ENCODE measurements at places on chromosomes 6 and 20.
A peak's percentile ranks its signal among the peaks of the same experiment; 100 is the strongest.

GRCh38 chr6:45009576-45009975 lies 318.6 kb upstream of the RUNX2 start:
- no peak for DNase-seq

DNA sequence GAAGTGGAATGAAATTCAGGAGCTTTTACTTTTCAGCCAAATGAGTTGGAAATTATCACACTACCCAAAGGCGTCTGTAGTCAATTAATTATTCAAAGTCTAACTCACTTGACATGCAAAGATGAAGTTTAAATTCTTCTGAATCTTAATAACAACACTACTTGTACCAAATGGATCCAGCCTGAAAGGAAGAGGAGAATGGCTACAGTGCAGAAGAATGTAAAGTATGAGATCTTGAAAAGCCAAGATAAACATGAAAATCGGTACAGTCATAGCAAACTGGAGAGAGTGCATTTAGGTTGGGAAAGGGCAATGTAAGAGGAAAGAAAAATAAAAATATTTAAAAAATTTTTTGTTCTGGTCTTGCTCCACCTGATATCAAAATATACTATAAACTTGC lies 195.5 kb downstream of the SIM1 start:
- no peak for DNase-seq

GRCh38 chr6:99184696-99185095 lies 164.8 kb downstream of the FAXC start:
- DNase-seq, result no peak

DNA sequence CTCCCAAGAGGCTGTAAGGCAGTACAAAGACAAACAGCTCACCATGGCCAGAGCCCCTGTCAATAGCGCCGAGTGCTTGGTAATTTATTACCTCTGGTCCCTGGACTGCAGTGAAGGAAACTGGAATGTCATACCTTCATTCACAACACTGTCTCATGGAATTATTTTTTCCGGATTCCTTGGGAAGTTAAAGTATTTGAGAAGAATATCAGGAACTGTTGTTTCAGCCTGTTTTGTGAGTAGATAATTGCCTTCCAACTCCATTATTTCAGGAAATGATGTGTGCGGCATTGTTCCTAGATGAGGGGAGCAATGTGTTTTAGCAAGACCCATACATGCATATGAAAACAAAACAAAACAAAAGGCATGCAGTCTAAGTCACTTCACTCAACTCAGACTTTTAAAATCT lies 64.0 kb downstream of the BLOC1S5 start:
- DNase-seq, result no peak

DNA sequence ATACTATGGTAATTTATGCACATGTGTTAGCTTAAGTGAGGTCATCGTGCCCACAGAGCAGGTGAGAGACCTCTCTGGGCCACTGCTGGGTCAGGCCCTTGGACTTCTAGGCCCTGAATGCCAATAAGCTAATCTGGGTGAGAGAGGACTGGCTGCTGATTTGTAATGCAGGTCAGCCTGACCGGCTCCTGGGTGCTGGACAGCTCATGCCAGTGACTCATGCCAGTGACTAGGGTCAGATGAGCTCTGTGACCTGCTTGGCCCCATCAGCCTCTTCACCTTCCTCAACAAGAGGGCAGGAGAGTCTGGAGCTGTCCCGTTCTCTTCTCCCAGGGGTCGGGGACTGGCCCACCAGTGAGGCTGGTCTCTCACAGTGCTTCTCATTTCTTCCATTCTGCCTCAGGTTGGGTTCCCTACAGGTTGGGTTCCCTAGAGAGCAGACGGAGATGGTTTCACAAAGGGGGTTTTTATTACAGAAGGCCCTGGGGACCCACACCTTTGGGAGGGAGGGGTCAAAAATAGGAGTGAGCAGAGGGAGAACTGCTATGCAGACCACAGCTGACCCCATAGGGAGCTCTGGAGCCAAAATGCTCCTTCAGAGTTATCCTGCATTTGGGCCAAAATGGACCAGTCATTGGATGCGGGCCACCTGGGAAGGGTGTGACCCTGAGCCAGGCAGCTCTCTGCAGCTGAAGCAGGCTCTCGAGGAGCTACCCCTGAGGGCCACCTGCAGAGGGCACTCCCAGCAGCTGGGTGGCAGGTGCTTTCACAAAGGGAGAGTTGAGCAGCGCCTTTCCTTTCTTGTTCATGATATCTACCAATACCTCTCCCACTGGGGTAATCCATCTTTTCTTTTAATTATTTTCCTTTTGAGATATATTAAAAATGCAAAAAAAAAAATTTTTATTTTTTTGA lies 2.2 kb upstream of the OXT start:
- DNase-seq, result no peak

GRCh38 chr6:15247500-15248450 lies 1.9 kb downstream of the JARID2 start:
- DNase-seq, result peak; percentile 19

DNA sequence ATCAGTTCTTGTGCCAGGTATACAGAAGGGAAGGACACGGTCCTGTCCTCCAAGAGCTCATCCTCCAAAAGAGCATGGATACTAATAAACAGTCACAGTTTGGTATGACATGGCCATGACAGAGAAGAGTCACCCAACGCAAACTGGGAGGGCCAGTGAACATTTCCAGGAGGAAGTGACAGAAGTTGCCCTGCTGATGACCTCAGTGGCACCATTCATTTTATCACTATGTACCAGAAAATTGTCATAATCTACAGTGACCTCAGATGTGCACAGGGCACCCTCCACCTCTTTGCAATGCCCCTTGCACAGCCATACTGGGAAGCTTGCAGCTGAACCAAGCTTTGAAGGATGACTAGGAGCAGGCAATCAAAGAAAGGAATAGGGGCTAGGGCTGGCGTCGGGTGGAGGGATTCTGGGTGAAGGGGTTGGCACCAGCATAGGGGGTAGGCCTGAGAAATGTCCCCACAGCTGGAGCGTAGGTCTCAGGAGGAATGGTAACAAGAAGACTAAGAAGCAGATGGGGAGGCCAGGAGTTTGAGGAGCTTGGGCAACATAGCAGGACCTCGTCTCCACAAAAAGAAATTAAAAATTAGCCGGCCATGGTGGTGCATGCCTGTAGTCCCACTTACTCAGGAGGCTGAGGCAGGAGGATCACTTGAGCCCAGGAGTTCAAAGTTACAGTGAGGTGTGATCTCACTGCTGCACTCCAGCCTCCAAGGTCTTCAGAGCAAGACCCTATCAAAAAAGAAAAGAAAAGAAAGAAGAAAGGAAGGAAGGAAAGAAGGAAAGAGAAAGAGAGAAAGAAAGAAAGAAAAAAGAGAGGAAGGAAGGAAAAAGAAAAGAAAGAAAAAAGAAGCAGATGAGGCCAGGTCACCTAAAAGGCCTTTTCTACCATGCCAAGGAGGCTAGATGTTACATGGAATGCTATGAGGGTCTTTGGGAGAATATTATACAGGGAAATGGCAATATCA lies 65.3 kb upstream of the SNX9 start:
- no peak for DNase-seq

- no peak for DNase-seq
Observed at GRCh38 chr6:9484091-9484490, 930.8 kb downstream of the TFAP2A start.

GRCh38 chr6:32118782-32119628 lies 9.0 kb downstream of the ATF6B start:
- no peak for DNase-seq

- DNase-seq, result no peak
Observed at GRCh38 chr20:63885264-63886053, 9.5 kb upstream of the DNAJC5 start.

DNA sequence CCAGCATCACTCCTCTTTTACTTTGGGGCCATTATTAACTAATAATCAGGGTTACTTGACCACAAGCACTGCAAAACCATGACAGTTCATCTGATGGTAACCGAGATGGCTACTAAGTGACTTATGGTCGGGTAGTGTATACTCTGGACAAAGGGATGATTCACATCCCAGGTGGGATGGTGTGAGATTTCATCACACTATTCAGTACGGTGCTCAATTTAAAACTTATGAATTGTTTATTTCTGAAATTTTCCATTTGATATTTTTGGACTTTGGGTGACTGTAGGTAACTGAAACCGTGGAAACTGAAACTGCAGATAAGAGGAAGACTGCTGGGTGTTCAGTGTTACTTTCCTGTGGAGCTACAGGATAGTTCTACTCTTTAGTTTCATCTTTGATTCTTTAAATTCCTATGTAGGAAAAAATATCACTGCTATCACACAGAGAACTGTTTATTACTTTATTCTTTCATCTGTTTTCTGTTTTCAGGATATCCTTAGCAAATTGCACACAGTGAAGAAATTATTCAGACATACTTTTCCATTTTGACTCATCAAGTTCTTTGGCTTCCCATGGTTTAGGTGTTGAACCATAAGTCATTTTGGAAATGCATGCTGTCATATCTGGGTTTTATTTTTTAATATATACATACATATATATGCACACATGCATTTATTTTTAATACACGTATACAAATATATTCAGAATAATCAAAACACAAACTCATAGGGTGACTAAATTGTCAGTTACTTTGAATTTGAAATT lies 59.1 kb upstream of the C20orf144 start:
- no peak for DNase-seq

DNA sequence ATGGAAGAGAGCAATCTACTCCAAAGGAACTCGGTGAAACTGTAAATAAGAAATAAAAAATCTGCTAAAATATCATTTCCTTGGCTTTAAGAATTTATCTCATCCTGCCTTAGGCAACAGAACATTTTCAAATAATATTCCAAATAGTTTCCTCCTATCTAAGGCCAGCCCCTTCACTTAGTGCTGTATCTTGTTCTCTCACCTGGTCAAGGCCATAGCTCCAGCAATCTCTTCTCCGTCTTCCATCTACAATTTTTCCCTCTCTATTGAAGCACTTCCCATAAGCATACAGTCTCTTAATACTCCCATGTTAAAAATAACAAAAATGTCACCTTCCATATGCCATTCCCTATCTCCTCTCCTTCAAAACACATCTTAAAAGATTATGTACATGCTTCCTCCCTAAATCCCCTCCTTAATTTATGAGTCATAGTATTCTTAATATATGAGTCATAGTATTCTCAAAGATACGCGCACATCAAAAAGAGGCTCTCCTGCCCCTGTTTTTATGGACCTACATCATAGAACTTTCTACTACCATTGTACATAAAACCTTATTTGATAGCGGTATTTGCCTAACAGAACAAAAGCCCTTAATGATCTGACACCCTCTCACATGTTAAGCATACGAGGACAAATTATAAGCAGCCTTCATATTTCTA lies 146.9 kb downstream of the PDE10A start:
- no peak for DNase-seq

Measured in stimulated activated CD8-positive, alpha-beta memory T cell treated with anti-CD3 and anti-CD28 coated beads, Interleukin-4, amount 100 ng/mL, for 1 hour (primary cell).